ENCODE measurements at places on chromosomes 6 and 20.

- DNase-seq = no peak
Measured at GRCh38 chr20:24102749-24103333, 114.3 kb upstream of the GGTLC1 start.

DNA sequence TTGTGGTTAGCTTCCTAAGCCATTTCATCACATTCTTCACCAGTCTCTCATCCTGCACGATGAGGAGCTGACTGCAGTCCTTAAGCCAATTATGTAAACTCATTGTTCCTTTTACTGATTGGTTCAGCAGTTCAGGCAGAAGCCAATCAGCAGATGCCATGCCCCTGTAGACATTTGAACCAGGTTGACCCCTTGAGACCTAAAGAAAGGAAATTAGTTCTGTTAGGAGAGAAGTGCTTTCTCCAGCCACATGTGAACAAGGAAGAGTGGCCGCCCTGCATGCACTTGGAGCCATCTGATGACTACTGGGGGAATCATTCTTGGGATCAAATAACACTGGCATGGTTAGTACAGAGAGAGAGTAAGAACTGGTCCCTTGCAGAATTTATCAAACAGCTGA lies 535.2 kb upstream of the ID4 start:
- no peak for DNase-seq

GRCh38 chr6:72933233-72933632 lies 292.1 kb downstream of the KHDC1L start:
- DNase-seq = no peak

DNA sequence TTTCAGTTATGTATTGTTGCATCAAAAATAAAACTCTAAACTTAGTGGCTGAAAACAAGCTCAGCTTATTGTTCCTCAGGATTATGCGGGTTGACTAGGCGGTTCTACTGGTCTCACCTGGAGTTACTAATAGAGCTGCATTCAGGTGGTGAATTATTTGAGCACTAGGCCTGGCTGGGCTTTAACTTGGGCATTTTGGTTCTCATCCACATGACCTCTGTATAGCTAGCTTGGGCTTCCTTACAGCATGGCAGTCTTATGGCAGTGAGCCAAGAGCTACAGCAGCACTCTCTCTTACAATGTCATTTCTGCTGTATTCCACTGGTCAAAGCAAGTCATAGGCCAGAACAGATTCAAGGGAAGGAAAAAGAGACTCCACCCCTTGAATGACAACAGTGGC lies 1.6 kb downstream of the PGBD1 start:
- DNase-seq = no peak

DNA sequence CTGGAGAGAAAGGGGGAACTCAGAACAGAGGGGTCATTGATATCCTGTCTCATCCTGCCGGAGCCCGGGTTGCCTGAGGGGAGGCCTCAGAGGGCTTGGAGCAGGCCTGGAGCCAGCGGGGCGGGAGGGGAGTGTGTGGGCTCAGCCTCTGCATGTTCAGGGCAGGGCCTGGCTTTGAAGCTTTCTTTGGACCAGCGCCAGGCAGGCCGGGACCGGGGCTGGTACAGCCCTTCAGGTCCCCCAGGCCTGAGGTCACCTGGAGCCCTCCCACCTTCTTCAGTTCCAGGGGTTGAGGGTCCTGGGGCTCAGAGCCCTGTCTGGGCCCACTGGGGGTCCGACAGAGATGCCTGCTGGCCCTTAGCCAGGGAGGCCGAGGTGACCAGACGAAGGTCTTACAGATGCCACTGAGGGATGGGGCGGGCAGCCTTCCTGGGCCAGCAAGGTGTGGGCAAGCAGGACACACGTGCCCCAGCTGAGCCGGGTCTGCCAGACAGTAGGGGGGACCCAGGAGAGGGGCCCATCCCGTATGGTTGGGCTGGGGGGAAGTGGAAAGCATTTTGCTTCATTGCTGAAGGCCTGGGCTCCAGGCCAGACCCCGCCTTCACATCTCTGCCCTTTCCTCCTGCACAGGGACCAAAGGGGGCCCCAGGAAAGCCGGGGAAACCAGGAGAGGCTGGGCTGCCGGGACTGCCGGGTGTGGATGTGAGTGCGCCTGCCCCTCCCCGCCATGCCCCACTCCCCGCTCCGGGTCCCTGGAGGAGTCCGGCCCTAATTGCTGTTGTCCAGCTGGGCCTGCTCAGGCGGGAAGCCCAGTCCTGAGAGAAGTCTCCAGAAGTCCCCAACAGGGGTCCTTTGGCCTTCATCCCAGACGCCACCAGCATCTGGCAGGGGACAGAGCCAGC lies 2.0 kb downstream of the COL9A3 start:
- no peak for DNase-seq
